ENCODE measurements at places on chromosomes 13 and 19.

DNA sequence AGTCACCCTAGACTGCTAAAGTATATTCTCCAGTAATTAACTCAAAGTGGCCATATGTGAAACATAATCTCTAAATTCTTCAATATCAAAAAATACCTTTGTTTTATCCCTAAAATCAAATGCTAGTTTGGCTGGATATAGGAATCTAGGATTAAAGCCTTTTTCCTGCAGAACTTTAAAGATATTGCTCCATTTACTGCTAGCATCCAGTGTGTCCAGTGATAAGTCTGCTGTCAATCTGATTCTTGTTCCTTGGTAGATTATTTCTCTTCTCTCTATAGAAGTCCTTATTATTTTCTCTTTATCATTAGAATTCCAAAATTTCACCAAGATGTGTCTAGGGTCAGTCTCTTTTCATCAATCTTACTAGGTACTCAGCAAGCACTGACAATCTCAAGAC, 384.6 kb downstream of the FGF14 start:
- DNase-seq, result no peak

GRCh38 chr13:79861731-79862130, 380.8 kb downstream of the NDFIP2 start:
- no peak for DNase-seq

DNA sequence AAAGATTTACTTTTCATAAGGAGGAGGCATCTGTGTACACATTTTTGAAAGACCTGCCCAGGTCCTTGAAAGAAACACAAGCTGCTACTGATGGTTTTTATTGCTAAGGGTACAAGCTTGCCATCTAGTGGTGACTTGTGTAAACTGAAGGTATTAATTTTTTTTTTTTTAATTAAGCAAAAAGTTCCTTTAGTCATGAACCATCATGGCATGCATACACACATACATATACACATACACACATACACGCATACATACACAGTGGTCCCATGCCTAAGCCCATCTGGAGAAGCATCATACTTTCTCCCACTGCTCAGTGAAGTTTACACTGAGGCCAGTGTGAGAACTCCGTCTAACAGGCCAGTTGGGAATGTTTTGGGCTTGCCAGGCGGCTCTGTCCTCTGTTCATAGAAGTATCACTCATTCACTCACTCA, 312.5 kb downstream of the DCLK1 start:
- no peak for DNase-seq

- no peak for DNase-seq
Observed at GRCh38 chr19:8109455-8109854, 39.9 kb downstream of the FBN3 start.

DNA sequence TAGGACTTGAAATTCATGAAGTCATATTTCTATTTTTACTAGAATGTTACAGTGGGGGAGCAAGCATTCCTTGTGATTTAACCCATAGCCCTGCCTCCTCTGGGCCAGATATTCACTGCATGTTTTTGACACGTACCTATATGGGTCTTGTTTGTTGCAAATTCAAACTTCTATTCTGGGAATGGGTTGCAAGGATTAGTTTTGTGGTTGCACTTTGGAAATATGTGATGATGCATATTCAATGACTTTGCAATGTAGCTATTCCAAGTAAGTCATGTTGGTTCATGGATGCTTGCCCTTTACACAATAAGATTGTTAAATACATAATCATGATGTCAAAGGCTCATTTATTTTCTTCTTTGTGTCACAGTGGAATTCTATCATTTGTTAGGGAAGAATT, 440.8 kb downstream of the TDRD3 start:
- no peak for DNase-seq

- no peak for DNase-seq
Observed at GRCh38 chr13:113744197-113745000, 14.6 kb upstream of the TMEM255B start.

- DNase-seq, result no peak
Observed at GRCh38 chr13:57631596-57632275, at the start of gene PCDH17. Gene PCDH17 (plus strand): TSS chr13:57631744. CDS start chr13:57632547, 803 bp downstream.

DNA sequence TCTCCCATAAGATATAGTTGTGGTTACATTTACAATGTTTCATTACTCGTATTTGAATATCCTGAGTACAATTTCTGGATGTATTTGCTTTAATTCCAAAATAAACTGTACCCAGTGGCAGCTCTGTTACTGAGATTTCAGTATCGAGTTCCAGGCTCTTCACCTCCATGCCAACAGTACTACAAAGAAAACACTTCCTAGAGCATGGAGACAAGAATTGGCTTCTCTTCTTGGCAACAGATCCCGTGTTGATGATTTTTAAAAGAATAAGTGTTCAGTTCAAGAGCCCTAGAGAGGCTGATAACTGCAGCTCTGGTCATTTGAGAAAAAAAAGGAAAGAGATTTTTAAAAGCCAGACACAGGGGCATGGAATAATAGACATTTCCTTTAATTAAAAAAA, 302.8 kb downstream of the EFNB2 start:
- no peak for DNase-seq

- no peak for DNase-seq
Observed at GRCh38 chr19:12748489-12748888, 3.1 kb upstream of the BEST2 start.

DNA sequence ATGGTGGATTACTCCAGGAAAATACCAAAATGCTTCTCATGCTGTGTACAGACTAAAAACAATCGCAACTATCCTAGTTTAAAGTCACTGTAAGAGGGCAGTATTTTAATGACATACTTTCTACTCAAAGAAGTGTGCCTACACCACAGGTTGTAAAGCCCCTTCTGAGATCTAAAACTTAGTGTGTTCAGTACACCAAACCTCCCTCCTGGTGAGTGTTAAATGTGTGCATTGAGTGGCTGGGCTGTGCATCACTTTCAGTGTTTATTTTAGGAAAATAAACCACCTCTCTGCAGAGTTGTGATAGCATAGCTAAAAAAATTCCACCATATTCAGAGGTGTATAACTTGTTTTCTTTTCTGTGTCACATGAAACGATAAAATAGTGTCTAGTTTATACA, 263.7 kb downstream of the DACH1 start:
- DNase-seq, result no peak

- DNase-seq, result no peak
Observed at GRCh38 chr13:36675213-36675536, 1.4 kb downstream of the SERTM1 start.

DNA sequence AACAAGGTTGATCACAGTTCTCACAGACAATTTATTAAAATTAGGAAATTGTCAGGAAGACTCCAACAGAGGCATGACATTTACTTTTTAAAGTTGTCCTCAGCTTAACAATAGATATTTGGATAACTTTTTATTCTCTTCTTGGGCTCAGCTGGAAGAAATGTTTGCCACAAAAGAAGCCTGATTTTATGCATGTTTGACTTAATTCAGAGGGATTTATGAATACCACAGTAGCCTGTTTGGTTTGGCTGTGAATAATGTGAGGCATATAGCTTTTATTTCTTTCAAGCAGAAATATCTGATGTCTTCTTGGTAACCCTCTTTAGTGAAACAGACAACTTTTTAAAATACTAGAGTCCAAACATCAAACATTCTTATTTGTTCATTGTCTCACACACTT, 1464.5 kb upstream of the SLC10A2 start:
- no peak for DNase-seq

GRCh38 chr19:58085348-58085875, 12.6 kb downstream of the ZSCAN18 start:
- DNase-seq, result no peak

GRCh38 chr19:934197-934840, 8.5 kb downstream of the ARID3A start:
- no peak for DNase-seq

DNA sequence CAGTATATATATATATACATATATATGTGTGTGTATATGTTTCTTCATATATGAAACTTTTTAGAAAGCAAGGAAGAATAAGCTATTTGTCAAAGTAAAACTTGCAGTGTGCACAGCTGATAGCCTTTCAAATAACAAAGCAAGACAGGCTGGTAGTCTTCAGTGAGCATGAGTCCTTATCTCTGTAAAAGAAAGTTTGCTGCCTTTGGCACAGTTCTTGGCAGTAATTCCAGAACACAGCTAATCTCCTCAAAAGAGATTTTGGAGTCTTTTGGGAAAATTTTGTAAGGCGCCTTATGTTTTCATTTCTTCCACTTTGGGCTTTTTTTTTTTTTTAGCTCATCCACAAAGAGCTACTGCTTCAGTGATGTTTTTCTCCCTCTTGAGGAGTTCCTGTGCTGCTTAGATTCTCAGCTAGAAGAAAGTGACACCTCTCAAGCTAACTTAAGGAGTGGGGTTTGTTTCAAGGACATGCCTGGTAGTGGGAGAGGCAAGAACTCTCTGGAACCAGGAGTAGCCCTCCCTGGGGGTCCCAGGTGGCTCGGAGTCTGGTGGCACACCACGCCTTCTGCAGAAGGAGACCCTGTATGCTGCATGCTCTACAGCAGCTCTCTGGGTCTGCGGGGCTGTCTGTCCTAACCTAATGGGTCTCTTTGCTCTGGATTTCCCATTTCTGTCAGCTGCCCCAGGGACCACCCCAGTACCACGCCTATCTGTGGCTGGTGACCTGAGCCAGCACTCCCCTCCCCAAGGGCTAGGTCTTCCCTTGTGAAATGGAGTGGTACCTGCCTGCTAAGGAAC, 58.8 kb downstream of the TNFRSF19 start:
- DNase-seq, result no peak

DNA sequence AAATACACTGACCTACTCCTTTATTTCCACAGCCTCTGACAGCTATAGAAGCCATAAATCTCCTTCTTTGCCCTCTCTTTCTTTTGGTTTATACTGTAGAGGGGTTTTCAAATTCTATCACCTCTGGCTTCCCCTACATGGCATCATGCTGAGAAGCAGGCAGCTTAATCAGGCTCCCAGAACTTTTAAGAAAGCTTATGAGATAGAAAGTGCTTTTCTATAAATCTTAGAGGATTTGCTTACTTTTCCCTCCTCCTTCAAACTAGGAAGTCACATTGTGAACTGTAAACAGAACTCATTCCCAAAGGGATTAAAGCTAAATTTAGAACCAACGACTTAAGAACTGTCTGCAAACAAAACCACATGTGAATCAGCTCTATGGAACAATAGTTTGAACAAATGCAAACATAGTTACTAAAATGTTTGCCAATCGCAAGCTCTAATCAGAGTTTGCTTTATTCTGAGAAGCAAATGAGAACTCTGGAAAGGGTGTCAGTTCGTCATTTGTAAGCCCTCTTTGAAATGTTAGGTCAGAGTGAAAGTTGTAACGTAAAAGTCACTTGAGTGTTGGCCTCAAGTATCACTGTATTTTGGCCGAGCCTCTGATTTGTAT, 344.1 kb downstream of the RFC3 start:
- DNase-seq, result no peak

DNA sequence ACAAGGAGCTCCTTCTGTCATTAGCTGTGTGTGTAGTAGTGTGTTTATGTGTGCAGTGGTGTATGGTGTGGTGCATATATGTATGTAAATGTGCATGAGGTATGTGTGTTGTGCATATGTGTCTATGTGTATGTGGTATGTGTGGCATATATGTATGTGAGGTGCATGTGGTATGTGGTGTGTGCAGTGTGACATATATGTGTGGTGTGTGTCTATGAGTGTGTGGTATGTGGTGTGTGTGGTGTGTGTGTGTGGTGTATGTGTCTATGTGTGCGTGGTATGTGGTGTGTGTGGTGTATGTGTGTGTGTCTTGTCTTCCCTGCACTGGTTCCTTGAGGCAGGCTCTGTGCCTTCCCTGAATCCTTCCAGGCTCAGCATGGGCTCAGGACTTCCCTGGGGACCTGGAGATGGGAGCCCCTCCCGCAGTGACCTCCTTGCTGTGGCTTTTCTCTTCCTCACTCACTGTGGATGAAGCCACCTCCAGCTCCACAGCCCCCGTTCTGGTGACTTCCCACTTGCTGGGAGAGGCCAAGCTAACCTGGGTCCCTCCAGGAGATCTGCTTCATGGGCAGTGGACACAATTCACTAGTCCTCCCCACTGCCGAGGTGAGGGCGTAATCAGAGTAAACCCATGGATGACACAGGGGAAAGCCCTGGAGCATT, 64.2 kb downstream of the CCDC70 start:
- no peak for DNase-seq

- no peak for DNase-seq
Observed at GRCh38 chr19:3137119-3137518, 1.3 kb downstream of the GNA15 start.

- no peak for DNase-seq
Observed at GRCh38 chr13:86378628-86379027, 579.4 kb upstream of the SLITRK6 start.

GRCh38 chr13:42047561-42048341, 697 bp upstream of the DGKH start:
- no peak for DNase-seq

DNA sequence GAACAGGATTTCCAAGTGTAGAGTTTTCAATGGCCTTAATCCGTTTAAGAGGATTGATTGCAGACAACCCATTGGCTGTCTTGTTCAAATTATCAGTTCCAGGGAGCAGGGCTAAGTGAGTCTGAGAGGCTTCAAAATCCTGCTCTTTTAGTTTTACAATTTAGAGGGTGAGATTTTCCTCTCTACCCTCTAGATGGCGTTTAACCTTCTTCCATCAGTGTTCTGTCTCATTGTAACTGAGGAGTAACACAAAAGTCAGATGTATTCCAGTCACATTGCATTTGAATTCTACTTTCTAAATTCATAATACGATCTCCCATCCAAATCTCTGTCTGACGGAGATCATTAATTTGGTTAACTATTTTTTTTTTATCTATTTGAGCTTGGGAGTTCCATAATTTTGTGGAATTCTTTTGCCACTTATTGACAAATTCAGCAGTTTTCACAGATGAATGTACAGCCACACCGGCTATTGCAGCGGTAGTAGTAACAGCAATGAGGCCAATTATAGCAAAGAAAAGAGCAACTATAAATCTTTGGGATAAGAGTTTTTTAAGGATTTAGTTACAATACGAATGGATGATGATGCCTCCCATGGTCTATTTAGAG, 7.8 kb upstream of the C19orf84 start:
- no peak for DNase-seq

DNA sequence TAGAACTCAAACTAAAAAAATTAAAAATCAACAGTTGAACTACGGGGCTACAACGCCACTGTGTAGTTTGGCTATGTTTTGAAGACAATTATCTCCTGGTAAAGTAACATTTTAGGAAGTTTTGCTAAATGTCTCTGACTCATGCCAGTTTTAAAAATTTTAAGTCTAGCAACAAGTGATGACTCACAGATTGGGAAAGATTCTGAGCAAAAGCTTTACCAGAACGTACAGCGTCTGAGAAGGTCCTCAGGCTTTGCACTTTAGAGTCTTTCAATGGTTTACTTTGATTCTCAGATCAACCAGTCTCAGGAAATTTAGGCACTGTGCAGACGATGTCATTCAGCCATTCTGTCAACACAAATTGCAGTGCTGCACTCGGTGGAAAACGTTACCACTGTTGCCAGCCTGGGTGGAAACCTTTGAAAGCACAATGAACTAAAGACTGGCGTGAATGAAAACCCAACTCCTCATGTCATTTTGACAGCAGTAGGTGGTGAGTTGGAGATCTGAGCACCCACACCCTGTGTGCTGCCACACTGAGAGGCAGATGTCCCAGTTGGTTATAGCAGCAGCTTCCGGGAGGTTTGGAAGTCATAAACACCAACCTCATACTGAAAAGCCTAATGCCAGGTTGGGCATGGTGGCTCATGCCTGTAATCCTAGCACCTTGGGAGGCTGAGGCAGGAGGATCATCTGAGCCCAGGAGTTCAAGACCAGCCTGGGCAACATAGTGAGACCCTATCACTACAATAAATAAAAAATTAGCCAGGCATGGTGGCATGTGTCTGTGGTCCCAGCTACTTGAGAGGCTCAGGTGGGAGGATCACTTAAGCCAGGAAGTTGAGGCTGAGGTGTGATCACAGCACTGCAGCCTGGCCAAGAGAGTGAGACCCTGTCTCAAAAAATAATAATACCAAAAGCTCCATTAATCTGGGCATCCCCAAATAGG, 6.3 kb upstream of the WTIP start:
- no peak for DNase-seq
